Foreskin melanocyte (primary cell): ENCODE measurements at places on chromosomes 3 and 15.
A peak's percentile ranks its signal among the peaks of the same experiment; 100 is the strongest.

GRCh38 chr3:31048143-31048542 is 153.7 kb upstream of the GADL1 start:
- DNase-seq: no peak

- peak; percentile 48 for DNase-seq
Measured at GRCh38 chr3:104909198-104909597, 457.5 kb upstream of the ALCAM start.

DNA sequence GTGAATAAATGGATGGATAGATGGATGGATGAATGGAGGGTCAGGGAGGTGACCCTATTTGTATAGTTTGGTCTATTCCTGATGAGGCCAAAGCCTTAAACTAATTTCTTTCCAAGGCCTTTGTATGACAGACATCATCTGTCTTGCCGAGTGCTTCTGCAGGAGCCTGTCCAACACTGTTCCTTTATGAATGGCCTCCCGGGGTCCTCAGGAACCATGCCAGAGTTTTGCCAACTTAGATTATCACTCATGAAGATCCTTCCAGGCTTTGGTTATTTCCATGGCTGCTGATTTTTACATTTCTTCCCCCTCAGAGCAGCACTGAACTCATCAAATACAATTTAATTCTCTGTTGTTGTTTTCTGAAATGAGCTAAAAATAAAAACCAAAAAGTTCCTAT is 133.0 kb upstream of the SOX2 start:
- DNase-seq: no peak

DNA sequence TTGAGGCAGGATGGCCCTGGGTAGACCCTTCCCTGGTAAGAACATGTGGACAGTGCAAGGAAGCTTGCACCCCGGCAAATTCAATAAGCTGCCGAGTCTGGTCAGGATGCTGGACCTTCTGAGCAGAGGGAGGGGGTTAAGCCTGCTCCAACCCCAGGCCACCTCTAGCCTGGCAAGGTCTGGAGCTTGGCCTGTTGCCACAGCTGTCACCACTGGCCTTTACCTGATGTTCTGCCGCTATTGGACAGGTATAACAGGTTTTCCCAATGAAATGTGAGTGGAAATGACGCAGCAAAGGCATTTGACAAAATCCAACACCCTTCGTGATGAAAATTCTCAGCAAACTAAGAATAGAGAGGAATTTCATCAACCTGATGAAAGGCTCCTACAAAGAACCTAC is 699 bp upstream of the MESP1 start:
- no peak for DNase-seq

DNA sequence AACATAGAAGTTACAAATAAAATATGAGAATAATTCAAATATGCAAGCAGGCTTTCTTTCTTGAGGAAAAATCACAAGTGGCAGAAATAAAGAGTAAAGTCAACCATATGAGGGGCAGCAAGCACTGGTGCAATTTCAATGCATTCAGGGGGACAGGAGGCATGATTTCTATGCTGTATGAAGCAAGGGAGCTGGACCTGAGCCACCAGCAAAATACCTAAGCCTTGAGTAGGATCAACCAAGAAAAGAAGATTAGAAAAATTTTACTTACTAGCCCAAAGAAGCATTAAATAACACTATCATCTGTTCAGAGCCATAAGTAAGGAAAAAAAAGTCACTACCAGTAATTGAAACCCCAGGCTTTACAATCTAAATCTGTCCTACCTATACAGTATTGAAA is 6.3 kb downstream of the ADGRG7 start:
- DNase-seq: no peak
